ENCODE measurements at places on chromosomes 5 and 9. TPM values are rescaled to one million over a fixed set of nuclear protein-coding genes. Genes with fewer than 3 reads are reported as not detected.

Gene CARD19
- 25.6 TPM for total RNA-seq

Gene CCDC152
- total RNA-seq: 1.3 TPM

Gene SYNPO
- 90.6 TPM for total RNA-seq

Gene ST8SIA4
- total RNA-seq: 20.5 TPM

Gene PGM5
- total RNA-seq: 26.3 TPM

Gene ZDHHC11B
- 14.9 TPM for total RNA-seq
